ENCODE measurements at places on chromosomes 6 and 20.

- DNase-seq = no peak
These were observed 51.6 kb upstream of the SNAP25 start for GRCh38 chr20:10167040-10167439.

- no peak for DNase-seq
These were observed 441.8 kb downstream of the PTPRT start for GRCh38 chr20:42747765-42748411.

DNA sequence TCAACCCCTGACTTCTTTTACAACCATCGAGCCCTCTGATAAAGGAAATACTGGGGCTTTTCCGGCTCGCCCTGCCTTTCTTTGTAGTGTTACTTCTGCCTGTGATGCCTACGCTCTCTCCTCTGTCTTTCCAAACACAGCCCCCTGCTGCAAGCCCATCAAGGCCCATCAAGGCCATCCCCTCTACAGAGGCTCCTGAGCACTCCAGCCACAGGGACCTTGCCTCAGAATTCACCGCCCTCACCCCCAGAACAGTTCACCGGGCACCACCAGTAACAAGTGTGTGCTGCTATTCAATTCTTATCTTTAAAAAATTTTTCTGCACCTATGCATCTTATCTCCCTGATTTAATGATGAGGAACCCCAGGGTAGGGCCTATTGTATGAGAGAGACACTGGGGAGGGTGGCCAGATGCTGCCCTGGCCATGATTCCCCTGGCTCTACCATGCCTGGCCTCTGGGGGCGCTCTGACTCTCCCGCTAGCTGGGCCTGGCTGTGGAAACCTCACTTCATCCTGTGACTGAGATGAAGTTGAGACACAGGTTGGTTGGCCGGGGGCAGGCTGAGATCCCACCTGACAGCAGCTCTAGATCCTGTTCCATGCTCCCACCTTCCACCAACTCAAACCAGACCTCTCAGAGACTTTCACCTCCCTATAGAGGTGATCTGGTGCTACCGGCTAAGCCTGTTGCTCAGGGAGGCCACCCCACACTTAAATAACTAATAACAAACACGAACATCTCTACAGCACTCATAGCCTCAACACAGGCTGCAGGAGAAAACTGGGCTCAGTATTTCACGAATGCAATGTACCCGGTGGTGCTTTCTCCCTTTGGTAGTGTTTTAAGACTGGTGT is 19.2 kb upstream of the GLP1R start:
- DNase-seq = no peak

DNA sequence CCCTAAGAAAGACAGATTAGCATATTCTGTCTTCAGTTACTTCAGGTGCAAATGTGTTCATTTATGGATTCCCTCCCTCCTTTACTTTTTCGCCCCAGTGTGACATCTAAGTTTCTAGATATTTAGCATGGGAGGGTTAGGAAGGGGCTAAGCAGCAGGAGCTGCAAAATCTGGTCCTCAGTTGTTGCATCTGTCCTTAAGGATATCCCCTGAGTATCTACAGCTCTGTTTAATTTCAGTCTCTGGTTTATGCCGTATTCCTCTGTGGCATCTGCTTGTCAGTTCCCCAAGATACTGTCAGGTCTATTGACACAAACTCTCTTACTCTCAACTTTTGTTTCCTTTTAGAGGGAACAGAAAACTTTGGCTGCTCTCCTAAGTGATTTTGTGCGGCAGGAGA is 754.6 kb upstream of the MAP3K7 start:
- DNase-seq = no peak

GRCh38 chr20:37627060-37627766 is 66.6 kb upstream of the CTNNBL1 start:
- no peak for DNase-seq

GRCh38 chr6:142507065-142507464 is 205.3 kb downstream of the ADGRG6 start:
- no peak for DNase-seq

DNA sequence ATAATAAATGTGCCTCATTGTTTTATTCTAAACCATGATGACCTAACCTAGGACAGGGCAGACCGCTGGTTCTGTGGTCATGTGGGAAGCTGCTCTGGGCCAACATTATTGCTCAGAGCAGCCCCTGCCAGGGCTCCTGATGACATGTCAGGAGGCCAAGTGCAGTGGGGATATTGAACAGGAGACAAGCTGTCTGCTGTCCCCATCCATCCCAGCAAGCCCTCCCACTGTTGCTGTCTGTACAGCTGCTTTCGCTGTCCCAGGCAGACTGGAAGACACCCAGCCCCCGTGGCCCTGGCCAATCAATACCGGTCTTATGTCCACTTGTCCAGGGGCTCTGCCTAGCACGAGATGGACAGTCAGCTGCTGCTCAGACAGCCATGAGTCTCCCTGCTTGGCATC is 43.2 kb upstream of the FNDC1 start:
- DNase-seq = no peak

DNA sequence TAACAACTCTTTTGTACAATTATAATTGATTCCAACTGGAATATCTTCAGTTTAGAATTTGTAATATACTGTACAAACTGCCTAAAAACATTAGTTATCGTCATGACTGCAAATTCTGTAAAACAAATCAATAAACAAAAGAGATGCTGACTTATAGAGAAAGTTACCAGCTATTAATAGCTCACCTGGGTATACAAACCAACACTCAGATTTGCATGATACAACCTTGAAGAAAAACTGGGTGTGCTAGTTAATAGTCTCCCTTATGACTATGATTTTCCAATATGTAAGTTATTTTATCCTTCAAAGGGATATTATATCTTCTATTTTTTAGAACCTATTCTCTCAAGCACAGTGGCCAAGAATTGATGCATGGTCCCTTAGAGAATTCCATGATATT is 698.5 kb downstream of the FRK start:
- DNase-seq = no peak

DNA sequence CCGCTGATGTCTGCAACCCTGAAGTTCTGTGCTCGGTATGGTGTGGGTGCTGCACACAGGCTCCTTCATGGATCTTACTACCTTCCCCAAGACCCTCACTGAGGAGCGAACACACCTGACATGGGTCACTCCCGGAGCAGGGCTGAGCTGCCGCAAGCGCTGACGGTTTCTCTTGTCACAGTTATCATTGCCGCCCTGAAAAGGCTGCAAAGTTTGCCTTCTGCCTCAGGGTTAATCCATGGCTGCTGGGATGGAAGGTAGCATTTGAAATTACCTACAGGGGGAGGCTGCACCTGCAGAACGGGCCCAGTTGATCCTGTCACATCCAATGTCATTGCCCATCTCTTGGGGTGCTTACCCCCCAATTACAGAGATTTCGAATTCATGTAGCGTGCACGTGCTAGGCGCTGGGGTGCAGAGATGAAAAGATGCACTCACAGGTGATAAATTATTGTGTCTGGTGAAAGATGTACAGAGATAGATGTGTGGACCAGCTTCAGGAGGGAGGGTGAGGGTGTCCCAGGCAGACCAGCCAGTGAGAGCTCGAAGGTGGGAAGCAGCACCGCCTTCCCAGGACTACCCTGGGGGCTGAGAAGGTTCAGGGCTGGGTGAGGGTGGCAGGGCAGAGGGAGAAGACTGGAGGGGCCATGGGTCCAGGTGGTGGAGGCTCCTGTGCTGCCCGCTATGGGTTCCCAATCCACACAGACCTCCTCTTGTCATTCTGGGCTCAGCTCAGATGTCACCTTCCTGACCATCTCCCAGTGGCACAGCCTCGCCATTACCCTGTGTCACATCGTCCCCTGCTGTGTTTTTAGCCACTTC is 120.1 kb downstream of the SYCP2 start:
- no peak for DNase-seq

Data from NCI-H748 treated with DMSO at 0.1 percent for 48 hours (cell line).